ENCODE measurements at places on chromosomes 4 and X. TPM values are rescaled to one million over a fixed set of nuclear protein-coding genes. Genes with fewer than 3 reads are reported as not detected.

The SLITRK2 gene
- total RNA-seq = not detected

The EDNRA gene
- total RNA-seq = 2.4 TPM

The GLOD5 gene
- total RNA-seq = not detected

The MBNL3 gene
- 4.4 TPM for total RNA-seq

The CCDC120 gene
- 5.3 TPM for total RNA-seq

The GLUD2 gene
- total RNA-seq = 0.40 TPM

The RPA4 gene
- 3.0 TPM for total RNA-seq

The MMRN1 gene
- 0.73 TPM for total RNA-seq

The SYP gene
- total RNA-seq = 0.47 TPM

The STATH gene
- not detected for total RNA-seq

The MYOZ2 gene
- total RNA-seq = not detected

The ELF4 gene
- 23.8 TPM for total RNA-seq

The XK gene
- 7.7 TPM for total RNA-seq

The DRD5 gene
- total RNA-seq = not detected

The NSD2 gene
- total RNA-seq = 87.1 TPM

The TMEM156 gene
- total RNA-seq = 32.1 TPM

The GAB1 gene
- total RNA-seq = 3.3 TPM

The TCEANC gene
- total RNA-seq = 0.69 TPM

The VEGFC gene
- total RNA-seq = 36.6 TPM

The PDZD4 gene
- total RNA-seq = 0.63 TPM

The WDFY3 gene
- total RNA-seq = 23.1 TPM

The SMIM10 gene
- not detected for total RNA-seq

The IGFBP7 gene
- not detected for total RNA-seq

The RRH gene
- 0.18 TPM for total RNA-seq

The SHOX gene
- total RNA-seq = not detected

The FGB gene
- 0.36 TPM for total RNA-seq

The MTNR1A gene
- total RNA-seq = not detected

The SPOCK3 gene
- total RNA-seq = 2.2 TPM

The RBM47 gene
- total RNA-seq = 47.6 TPM

The SULT1E1 gene
- total RNA-seq = not detected

The DCAF4L1 gene
- total RNA-seq = 0.63 TPM

The PABPC1L2A gene
- total RNA-seq = not detected

The ZNF280C gene
- 4.6 TPM for total RNA-seq

The TRAM1L1 gene
- total RNA-seq = 1.0 TPM

The DGAT2L6 gene
- total RNA-seq = not detected

The PTTG2 gene
- total RNA-seq = not detected

The GAGE12C gene
- not detected for total RNA-seq

The TMEM129 gene
- total RNA-seq = 47.7 TPM

The NOX1 gene
- total RNA-seq = not detected

The TRIML2 gene
- total RNA-seq = not detected

The LRIT3 gene
- not detected for total RNA-seq

All from PC-3 (cell line).